ENCODE measurements at places on chromosomes 2 and 18. TPM values are rescaled to one million over a fixed set of nuclear protein-coding genes. Genes with fewer than 3 reads are reported as not detected.

Gene SNTG2
- total RNA-seq: not detected

Gene ZNF519
- total RNA-seq: 2.8 TPM

Gene RESP18
- total RNA-seq: not detected

Gene MAB21L4
- not detected for total RNA-seq

Gene OR6B2
- total RNA-seq: not detected

Gene MC2R
- not detected for total RNA-seq

Gene ADRA2B
- total RNA-seq: not detected
